ENCODE measurements at places on chromosomes 5 and 9. TPM values are rescaled to one million over a fixed set of nuclear protein-coding genes. Genes with fewer than 3 reads are reported as not detected.

The EPB41L4B gene
- polyA plus RNA-seq = 1.2 TPM

The CCDC187 gene
- 0.19 TPM for polyA plus RNA-seq

The ANKDD1B gene
- polyA plus RNA-seq = 0.41 TPM

The MEGF10 gene
- 0.43 TPM for polyA plus RNA-seq

The TMEM252 gene
- polyA plus RNA-seq = 0.24 TPM

The GABRB2 gene
- 0.19 TPM for polyA plus RNA-seq

The FAM221B gene
- not detected for polyA plus RNA-seq

The NEUROG1 gene
- polyA plus RNA-seq = not detected

The RRAGA gene
- 137 TPM for polyA plus RNA-seq

Data from urinary bladder (tissue), 4 donors.